ENCODE measurements at places on chromosomes 7 and 10.

DNA sequence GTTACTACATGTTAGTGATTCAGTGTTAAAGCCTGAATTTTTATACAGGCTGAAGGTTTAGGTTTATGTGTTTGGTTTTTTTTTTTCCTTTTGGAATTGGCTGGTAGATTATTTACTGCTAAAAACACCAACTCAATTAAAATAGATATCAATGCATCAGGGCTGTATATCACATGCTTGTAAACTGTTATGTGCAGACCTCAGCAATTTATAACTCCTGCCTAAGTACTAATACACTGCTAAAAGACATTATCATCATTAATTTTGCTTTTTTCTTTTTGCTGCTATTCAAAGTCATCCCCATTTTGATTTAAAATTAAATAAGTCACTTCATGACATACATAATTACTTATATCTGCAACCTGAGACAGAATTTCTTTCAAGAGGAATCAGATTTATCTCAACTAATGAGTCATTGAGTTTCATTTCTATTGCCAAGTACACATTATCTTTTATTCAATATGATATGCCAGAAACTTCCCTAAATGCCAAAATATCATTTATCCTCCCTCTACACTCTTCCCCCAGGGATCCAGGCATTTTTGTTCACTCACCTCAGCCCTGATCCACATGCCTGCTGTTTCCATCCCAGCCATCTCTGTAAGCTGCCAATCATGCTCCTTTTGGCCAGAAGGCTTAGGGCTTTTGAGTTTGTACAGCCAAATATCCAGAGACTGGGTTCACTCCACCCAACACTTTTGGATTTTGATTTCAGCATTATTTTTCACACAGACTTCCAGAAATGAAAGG is 98.5 kb downstream of the POLR1F start:
- no peak for DNase-seq
- peaks cover 18% of the 10 kb centered on the region for H3K27me3 ChIP-seq
- no peak overlapping the region for H3K4me3 ChIP-seq
- H3K4me1 ChIP-seq, result peaks cover 9% of the 10 kb centered on the region
- no peaks in the 10 kb centered on the region for H3K36me3 ChIP-seq
- no peak overlapping the region for H3K27ac ChIP-seq

GRCh38 chr10:110160081-110160480 is 47.3 kb upstream of the MXI1 start:
- H3K36me3 ChIP-seq, result no peaks in the 10 kb centered on the region
- peaks cover 2% of the 10 kb centered on the region for H3K27me3 ChIP-seq
- no peak overlapping the region for H3K27ac ChIP-seq
- H3K4me1 ChIP-seq, result peaks cover 5% of the 10 kb centered on the region

DNA sequence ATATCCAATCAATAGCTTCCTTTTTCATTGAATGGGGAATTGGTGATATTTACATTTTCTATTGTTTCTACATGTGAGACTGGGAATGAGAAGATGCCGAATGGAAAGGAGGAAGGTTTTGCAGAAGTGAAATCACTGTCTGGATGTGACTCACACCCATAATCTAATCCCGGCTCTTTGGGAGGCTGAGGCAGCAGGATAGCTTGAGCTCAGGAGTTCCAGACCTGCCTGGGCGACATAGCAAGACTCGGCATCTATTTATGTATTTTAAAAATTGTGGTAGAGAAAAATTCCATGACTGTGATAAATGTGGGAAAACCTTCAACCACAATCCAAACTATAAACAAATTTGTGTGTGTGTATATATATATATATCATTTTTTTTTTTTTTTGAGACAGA is 10.9 kb upstream of the FIS1 start:
- peaks cover 13% of the 10 kb centered on the region for H3K4me1 ChIP-seq
- peaks cover 2% of the 10 kb centered on the region for H3K36me3 ChIP-seq
- no peak overlapping the region for H3K4me3 ChIP-seq
- H3K27ac ChIP-seq, result no peak overlapping the region
- H3K27me3 ChIP-seq, result no peaks in the 10 kb centered on the region

GRCh38 chr10:36533861-36534260 is 591.5 kb upstream of the ANKRD30A start:
- H3K27ac ChIP-seq, result no peak overlapping the region
- no peak for DNase-seq
- H3K36me3 ChIP-seq, result peaks cover 2% of the 10 kb centered on the region

DNA sequence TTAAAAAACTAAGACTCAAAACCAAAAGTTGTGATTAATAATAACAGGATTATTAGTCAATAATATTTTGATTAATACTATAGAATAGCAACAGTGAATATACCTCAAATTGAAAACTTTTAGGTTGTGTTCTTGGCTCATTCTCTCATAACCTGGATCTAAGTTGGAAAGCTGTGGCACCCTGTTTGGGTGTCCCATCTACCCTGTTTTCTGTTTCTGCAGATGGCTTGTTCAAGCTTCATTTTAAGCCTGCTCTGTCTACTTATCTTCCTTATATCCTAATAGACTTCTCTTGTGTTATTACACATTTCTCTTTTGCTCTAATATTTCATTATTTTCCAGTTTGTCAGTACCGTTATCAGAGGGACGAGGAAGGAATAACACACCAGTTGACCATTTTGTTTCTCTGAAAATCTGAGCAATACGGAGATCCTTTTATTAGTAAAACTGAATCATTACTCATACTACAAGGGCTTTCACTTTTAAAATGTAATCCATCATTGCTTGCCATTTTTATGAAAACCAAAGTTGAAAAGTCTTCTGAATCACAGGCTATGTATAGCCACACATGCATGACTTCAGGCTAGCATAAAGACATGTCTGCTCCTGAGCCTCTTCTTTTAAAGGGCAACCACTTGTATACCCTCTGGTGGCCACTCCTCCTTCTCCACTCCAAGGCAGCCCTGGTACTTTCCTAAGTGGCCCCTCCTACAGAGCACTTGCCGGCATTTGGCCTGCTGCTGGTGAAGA is 22.3 kb downstream of the COX15 start:
- H3K27me3 ChIP-seq, result no peaks in the 10 kb centered on the region
- peaks cover 6% of the 10 kb centered on the region for H3K4me1 ChIP-seq
- H3K36me3 ChIP-seq, result peaks cover 28% of the 10 kb centered on the region

GRCh38 chr7:142714375-142714774 is 34.9 kb upstream of the PRSS1 start:
- H3K27me3 ChIP-seq, result peaks cover 8% of the 10 kb centered on the region
- H3K27ac ChIP-seq, result no peak overlapping the region
- H3K4me3 ChIP-seq, result no peak overlapping the region
- H3K4me1 ChIP-seq, result no peaks in the 10 kb centered on the region

- H3K36me3 ChIP-seq, result no peaks in the 10 kb centered on the region
- H3K27ac ChIP-seq, result no peak overlapping the region
- no peaks in the 10 kb centered on the region for H3K27me3 ChIP-seq
- H3K4me3 ChIP-seq, result no peak overlapping the region
- DNase-seq, result no peak
Measured at GRCh38 chr10:36087006-36088005, 445.2 kb upstream of the FZD8 start.

DNA sequence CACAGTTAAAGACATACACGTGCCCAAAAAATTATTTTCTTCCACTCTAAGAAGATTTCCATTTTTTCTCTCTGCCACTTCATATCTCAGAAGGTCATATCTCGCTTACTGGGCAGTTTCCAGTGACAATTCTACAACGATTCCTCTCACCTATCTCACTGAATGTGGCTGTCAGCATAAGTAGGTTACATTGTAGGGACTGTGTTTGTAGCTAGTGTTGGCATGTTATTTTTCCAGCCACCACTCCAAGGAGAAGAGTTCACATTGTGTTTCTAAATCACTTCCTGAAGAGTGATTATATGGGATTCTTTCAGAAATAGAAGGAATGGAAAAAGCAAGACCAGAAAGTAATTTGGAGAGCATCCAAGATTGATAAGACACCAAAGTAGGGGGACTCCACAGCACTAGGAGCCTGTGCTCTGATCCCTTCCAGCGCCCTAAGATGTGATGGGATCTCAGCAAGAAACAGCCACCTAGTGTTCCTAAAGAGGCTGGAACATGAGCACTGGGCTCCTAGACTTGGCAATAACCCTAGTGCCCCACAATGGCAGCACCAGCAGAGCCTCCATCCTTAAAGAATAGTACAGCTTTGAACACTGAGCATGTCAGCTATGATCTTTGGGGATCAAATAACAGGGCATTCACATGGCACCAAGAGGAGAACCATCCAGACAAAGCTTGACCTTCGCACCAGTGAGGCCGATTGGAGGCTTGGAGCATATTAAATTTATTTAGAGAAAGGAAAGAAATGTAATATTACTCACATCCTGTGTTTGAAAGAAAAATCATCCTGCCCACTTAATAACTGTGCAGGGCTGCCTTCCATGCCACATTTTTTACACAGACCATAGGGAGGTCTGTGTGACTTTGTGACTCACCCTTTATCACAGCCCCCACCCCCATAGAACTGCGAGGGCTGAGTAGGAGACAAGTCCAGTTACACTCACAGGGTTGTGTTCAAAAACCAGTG is 51.8 kb downstream of the CAV1 start:
- no peak for DNase-seq
- H3K4me3 ChIP-seq, result no peak overlapping the region
- H3K27me3 ChIP-seq, result no peaks in the 10 kb centered on the region

DNA sequence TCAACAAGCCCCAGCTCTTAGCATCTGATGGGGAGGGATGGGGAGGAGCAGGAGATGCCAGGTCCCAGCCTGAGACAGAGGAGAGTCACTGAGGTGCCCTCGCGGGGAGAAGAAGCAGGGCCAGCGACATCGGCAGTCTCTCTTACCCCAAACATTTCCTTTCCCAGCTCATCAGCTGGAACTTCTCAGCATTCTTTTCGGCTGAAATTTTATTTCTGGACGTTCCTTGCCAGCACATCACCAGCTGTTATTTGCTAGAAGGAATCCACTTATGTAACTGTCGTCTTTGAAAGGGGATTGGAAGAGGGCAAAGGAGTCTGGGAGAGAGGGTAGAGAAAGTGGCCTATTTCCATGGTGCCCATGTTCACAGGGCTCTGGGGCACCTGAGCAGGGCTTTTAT is 101.0 kb upstream of the SHH start:
- H3K36me3 ChIP-seq, result no peaks in the 10 kb centered on the region
- H3K27ac ChIP-seq, result no peak overlapping the region
- no peak overlapping the region for H3K4me3 ChIP-seq

DNA sequence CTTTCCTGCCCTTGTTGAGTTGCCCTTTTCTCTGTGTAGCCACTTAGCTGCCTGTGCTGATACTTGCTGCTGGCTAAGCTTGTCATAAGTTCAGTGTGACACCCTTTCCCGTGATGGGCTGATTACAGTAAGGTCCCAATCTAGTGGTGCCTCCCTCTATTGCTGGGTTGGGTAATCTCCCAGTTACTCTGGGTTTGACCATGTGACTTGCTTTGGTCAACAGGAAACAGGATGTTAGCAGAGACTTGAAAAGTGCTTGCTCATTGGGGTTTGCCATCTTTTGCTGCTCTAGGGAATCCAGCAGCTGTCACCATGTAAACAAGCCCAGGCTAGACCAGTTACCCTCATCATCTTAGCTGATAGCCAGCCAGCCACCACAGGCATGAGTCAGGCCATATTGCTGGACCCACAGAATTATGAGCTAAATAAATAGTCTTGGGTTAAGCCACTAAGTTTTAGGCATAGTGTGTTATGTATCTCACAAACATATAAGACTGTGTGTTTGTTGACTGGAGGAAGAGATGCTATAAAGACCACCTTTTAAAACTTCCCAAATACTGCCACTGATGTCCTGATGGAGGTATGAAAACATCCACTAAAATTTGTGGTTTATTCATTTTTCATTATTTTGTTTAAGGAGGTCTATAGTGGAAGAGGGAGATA is 4.0 kb upstream of the LEP start:
- DNase-seq, result no peak

DNA sequence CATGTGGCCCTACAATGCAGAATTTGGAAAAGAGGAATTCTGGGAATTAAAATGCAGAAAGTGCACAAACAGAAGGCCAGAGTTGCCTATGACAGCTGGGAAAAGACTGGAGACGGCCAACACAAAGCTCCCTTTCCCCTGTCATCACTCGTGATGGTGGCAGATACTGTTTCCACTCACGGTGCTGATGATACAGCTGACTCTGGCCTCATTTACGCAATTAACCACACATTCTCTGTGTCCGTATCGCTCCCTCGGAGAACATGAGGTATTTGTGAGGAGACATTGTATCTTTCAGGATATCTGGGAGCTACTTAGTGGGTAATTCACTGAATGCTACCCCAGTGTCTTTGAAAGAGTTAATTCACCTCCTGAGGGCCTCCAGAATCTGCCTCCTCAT is 172.8 kb downstream of the TAX1BP1 start:
- no peak for DNase-seq
- no peaks in the 10 kb centered on the region for H3K27me3 ChIP-seq
- peaks cover 4% of the 10 kb centered on the region for H3K4me1 ChIP-seq

- H3K4me3 ChIP-seq, result no peak overlapping the region
- H3K36me3 ChIP-seq, result peaks cover 26% of the 10 kb centered on the region
- no peak for DNase-seq
- no peaks in the 10 kb centered on the region for H3K27me3 ChIP-seq
Measured at GRCh38 chr10:93384006-93384405, 98.1 kb downstream of the MYOF start.

Data from mesothelial cell of epicardium (in vitro differentiated cells).